ENCODE measurements at places on chromosomes 11 and 22.

DNA sequence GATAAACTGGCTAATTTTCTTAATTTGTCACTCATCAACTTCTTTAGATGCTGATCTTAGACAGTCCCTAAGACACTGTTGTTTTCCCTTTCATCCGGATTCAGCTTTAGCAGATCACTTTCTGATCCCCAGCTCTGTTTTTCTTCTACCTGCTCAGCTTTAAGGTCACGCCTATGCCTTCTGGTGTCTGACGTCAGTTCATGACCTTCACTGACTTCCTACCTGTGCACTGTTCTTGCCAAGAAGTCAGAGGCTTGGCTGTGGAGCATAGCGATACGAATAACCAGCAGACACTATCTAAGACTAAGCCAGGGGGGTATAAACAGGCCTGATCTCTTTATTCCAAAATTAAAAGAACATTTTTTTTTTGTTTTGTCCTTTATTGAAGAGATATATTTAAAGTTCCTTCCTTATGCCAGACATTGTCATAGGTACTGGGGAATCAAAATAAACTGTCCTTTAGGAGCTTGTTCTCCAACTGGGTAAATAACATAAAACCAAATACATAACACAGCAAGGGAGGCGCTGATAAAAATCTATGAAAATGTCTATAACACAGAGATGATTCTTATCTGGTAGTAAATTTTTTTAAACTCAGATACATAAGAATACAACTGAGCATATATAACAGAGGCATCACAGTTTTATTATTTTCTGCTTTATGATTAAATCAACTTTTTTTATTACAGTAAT, 352.2 kb upstream of the CTSC start:
- DNase-seq: no peak

GRCh38 chr11:130692220-130692619, 224.1 kb downstream of the SNX19 start:
- DNase-seq: no peak

DNA sequence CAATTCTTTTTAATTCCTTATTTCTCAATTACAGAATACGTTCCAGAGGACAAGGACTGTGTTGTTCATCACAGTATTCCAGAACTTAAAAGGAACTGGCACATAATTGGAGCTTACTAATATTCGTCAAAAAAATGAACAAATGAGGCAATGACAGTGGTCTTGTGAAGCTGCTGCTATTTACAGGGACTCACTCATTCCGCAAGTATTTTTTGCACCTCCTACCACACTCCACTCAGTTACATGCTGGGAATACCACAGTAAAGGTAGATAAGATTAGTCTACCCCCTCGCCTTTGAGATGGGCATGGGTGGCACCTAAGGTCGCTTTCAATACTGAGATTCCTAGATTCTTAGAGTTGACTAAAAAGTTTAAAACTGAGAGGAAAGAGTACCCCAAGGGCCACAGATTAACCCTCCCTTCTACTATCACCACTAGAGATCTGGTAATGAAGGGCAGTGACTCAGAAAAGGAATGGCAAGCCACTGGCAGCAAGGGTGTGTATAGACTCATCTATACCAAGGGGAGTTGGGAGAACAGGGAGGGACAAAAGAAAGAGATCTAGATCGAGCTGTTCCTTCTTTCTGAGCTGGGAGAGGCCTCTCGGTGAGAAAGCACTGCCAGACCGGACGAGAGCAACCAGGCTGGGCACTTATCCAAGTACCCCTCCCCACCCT, 85.0 kb downstream of the RPL27A start:
- DNase-seq: no peak

DNA sequence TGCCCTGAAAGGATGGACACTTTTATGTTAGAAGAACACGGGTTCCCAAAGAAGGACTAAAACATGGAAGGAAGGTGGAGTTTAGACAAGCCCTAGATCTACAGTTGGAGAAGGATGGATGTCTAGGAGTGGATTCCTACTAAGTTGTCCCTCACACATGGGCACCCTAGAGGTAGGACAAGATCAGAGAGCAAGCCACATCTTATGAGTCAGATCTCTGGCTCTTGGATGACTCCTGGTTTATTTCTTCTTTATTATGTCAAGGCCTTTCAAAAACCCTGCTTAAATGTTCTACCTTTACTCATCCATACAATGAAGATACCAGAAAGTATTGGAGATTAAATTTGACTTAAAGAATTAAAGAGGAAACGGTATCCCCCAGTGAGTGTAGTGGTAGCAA, 34.4 kb downstream of the PRCP start:
- DNase-seq: no peak

DNA sequence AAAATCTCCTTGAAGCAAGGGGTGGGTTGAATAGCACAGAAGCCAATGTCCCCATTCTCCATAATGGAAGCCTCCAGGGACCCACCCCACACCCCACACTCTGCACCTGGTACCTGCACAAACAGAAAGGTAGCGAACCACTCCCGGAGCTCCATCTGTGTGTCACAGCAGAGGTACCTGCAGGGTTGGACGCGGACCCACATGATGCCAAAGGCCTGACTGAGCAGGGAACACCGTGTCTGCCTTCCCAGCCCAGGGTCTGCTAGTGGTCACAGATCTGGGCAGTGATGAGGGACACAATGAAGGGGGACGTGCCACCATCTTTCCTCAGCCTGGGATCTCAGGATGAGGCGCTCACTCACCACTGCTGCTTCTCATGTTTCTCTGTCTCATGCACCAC, 13.1 kb upstream of the PDE2A start:
- DNase-seq: no peak

DNA sequence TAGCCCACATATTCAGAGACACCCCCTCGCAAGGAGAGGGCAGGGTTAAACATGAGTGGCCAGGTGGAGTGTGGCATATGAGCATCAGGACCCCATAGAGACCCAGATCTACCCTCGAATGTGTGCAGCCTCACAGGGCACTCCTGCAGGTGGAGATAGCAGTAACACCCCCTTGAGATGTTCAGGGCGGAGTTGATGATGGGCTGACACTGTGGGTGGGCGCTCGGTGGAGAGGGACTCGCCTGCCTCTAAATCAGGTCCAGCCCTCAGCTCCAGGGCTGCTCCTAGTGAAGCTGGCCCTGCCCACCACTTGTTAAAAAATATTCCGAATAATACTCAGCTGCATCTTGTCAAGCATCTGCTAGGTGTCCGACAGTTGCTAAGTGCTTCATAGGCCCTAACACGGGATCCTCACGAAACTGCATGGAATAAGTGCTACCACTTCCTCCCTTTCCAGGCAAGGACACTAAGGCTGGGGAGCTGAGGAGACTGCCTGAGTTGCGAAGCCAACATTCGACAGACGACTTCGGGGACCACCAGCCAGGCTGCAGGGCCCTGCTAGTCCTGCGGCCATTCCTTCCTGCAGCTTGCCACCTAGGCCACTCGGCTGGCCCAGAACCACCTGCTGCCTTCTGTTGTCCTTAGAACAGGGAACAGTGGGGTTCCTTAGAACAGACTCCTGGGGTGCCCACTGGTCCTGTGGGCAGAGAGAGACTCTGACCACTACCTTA, 74.0 kb upstream of the WNT11 start:
- DNase-seq: no peak

DNA sequence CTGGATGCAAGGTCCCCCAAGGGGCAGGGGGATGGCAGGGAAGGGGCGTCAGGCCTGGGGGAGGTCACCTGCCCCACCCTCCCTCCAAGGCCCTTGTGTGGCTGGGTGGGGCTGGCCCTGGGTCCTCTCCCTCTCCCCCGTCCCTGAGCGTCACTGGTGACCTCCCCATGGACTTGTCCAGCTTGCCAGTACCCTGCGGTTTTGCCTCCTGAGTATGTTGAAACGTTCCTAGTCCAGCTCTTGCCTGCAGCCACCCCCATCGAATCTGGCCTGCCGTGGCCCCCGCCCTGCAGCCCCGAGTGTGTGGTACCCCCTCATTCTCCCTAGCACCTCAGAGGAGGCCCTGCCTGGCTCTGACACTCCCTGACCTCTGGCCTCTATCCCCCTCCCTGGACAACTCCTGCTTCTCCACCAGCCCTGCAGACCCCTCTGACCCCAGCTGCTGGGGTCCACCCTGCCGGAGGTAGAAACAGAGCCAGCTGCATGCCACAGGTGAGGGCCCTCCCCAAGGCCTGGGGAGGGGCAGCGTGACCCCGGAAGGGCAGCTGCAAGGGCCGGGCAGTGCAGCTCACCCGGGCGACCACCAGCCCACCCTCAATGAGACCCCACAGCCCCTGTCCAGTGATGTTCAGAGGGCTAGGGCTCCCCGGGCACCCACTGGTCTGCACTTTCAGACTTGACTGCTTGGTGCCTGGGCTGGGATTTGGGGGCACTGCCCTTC, 4.1 kb upstream of the MUC6 start:
- DNase-seq: no peak

DNA sequence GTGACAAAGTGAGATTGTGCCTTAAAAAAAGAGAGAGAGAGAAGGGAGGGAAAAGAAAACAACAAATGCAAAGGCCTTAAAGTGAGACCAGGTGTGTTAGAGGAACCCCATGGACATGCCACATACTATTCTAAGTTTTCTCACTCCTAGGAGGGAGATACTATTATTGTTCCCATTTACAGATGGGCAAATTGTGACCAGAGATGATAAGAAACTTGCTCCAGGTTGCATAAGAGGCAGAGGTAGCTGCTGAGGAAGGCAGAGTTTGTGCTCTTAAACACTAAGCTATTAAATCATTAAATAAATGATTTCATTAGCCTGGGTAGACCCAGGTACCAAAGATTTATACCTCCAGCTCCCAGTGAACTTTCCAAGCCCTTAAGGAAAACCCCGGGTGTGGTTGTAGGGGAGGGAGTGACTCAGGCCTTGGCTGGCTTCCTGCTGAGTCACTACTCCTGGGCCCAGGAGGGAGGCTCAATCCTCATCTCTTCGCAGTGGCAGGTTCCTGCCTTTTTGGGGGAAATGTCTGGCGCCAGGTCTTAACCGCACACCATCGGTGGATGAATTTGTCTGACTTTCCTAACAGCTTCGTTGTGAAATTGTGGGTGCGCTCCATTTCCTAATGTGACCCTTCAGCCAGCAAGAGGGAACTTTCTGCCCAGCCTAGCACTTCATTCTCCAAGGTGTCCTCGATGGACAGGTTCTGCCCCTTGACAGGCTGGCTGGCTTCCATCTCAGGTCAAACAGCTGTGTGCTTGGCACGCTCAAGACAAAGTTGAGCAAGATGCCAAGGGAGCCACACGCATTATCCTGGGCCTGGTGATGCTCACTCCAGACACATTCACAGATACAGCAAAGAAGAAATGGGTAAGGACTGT, 33.4 kb upstream of the PTPRJ start:
- no peak for DNase-seq

DNA sequence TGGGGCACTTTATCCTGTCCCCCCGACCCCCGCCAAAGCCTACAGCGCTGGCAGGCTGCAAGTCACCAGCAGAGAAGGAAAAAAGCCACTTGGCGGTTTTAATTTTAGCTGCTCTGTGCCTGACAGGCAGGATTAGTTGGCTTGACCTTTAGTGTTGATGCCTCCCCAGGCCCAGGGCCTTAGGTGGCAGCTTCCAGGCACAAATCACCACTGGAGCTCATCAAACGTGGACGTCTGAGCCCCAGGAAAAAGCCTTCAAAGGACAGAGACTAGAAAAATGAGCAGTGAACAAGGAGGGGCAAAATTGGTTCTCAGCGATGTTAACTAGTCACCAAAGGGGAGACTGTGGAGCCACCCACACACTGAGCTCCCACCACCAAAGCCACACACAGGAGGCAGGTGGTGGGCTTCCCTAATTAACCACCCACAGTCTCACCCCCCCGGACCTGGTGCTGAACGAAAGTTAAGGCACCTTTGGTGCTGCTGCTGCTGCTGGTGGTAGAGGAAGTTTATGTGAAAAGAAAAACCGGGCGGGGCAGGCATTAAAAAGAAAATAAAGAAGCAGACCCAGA, 4.4 kb upstream of the PYGM start:
- DNase-seq: no peak

DNA sequence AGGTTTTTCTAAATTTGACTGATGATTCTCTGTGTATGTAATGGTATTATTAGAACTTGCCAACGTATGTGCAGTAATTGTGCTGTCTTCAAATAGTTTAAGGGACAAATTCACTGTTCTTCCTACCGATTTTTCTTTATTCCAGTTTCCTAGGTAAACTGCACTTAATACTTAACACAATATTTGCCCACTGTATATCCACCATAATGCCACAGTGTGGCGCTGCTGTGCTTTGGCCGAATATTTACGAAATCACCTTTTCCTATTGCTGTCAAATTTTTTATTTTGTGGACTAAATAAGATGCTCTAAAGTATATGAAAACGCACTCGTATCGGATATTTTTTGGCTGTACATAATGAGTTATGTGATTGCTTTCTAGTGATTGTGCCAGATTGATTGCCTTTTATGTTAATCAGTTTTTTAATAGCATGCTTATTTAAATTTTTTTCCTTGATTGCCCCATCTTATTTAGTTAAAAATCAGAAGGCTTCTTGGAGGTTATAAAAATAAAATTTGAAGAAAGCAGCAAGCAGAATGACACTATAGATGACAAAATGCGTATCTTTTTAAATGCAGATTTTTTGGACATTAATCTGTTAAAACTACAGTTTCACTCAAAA, 10.5 kb downstream of the AASDHPPT start:
- no peak for DNase-seq

- DNase-seq: no peak
Measured at GRCh38 chr22:27780161-27780575, 21.4 kb downstream of the MN1 start.

- DNase-seq: no peak
Measured at GRCh38 chr11:20197881-20198280, 37.6 kb upstream of the DBX1 start.

DNA sequence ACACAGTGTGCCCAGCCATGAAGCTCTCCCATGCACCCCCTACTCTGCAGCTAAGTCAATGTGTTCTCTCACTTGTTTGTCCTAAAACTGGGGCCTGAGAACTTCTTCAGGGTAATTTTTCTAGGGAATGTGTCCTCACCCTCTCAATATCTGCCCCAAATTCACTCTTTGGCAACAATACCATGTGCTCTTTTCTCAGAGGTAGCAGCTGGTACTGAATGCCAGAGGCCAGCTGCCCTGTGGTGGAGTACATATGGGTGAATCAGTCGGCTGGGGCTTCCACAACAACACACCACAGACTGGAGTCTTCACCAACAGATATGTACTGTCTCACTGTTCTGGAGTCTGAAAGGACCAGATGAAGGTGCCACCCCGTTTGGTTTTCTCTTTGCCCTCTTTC, 97.7 kb upstream of the TOP3B start:
- no peak for DNase-seq
